Motor neuron (in vitro differentiated cells): ENCODE measurements at places on chromosomes 11 and 22. TPM values are rescaled to one million over a fixed set of nuclear protein-coding genes. Genes with fewer than 3 reads are reported as not detected.

Gene OR10D3
- total RNA-seq, result 0.24 and 0.43 TPM in 2 replicates

Gene CDHR5
- 0.57 and 0.82 TPM in 2 replicates for total RNA-seq

Gene NPAS4
- 0.21 and 2.6 TPM in 2 replicates for total RNA-seq

Gene YIF1A
- 114 and 130 TPM in 2 replicates for total RNA-seq

Gene CCDC83
- not detected in 2 replicates for total RNA-seq

Gene OR51T1
- not detected in 2 replicates for total RNA-seq

Gene LDLRAD3
- 15.3 and 16.2 TPM in 2 replicates for total RNA-seq

Gene ZC3H12C
- 16.8 and 18.2 TPM in 2 replicates for total RNA-seq

Gene DDX25
- 14.7 and 16.4 TPM in 2 replicates for total RNA-seq

Gene MOGAT2
- not detected in 2 replicates for total RNA-seq

Gene MPPED2
- total RNA-seq, result 17.6 and 22.2 TPM in 2 replicates

Gene TRIM48
- not detected in 2 replicates for total RNA-seq

Gene WNT11
- total RNA-seq, result 3.9 and 4.3 TPM in 2 replicates

Gene OLFML1
- 20.7 and 24.1 TPM in 2 replicates for total RNA-seq

Gene MUC15
- total RNA-seq, result not detected in 2 replicates

Gene OR2D2
- 1.0 TPM in 1 of 2 replicates, not detected in the other for total RNA-seq

Gene DEPDC7
- total RNA-seq, result 1.4 and 2.0 TPM in 2 replicates

Gene OR4A16
- total RNA-seq, result not detected in 2 replicates

Gene PARVG
- total RNA-seq, result 0.29 and 0.82 TPM in 2 replicates

Gene MS4A6A
- 0.17 TPM in 1 of 2 replicates, not detected in the other for total RNA-seq

Gene BANF1
- total RNA-seq, result 107 and 117 TPM in 2 replicates

Gene BAIAP2L2
- 0.67 and 0.87 TPM in 2 replicates for total RNA-seq

Gene SAA4
- not detected in 2 replicates for total RNA-seq

Gene TTC28
- total RNA-seq, result 32.4 and 56.3 TPM in 2 replicates

Gene MS4A12
- total RNA-seq, result not detected in 2 replicates

Gene C1QTNF4
- total RNA-seq, result 5.2 and 7.3 TPM in 2 replicates

Gene ALDH3B1
- 20.1 and 23.1 TPM in 2 replicates for total RNA-seq

Gene C11orf87
- 3.4 and 3.9 TPM in 2 replicates for total RNA-seq

Gene FBLN1
- 19.3 and 19.4 TPM in 2 replicates for total RNA-seq

Gene NLRP14
- total RNA-seq, result 0.10 and 0.22 TPM in 2 replicates

Gene OR56A1
- total RNA-seq, result 0.62 TPM in 1 of 2 replicates, not detected in the other

Gene VSTM5
- total RNA-seq, result 0.59 and 1.4 TPM in 2 replicates

Gene TPBGL
- total RNA-seq, result 0.15 and 0.36 TPM in 2 replicates

Gene OR2AG1
- 0.08 and 0.23 TPM in 2 replicates for total RNA-seq

Gene SHANK3
- 6.2 and 7.2 TPM in 2 replicates for total RNA-seq

Gene MRGPRE
- not detected in 2 replicates for total RNA-seq

Gene RIMBP3C
- not detected in 2 replicates for total RNA-seq

Gene OR51I1
- 0.26 and 0.46 TPM in 2 replicates for total RNA-seq

Gene SPDYC
- not detected in 2 replicates for total RNA-seq

Gene CSF2RB
- total RNA-seq, result 0.05 and 0.10 TPM in 2 replicates

Gene C22orf31
- total RNA-seq, result 0.26 TPM in 1 of 2 replicates, not detected in the other

Gene OR51B2
- total RNA-seq, result 0.79 TPM in 1 of 2 replicates, not detected in the other

Gene RTN3
- 66.5 and 71.9 TPM in 2 replicates for total RNA-seq

Gene POU2AF2
- total RNA-seq, result not detected in 2 replicates

Gene DNAJB13
- 0.32 and 0.66 TPM in 2 replicates for total RNA-seq

Gene PGA5
- not detected in 2 replicates for total RNA-seq

Gene FAM83F
- total RNA-seq, result 0.11 and 0.41 TPM in 2 replicates

Gene POTEH
- 0.44 and 0.52 TPM in 2 replicates for total RNA-seq

Gene MYBPC3
- total RNA-seq, result 0.04 TPM in 1 of 2 replicates, not detected in the other

Gene NLRP10
- 0.25 TPM in 1 of 2 replicates, not detected in the other for total RNA-seq

Gene OR51E2
- not detected in 2 replicates for total RNA-seq

Gene C11orf52
- total RNA-seq, result 5.0 and 5.8 TPM in 2 replicates

Gene MS4A15
- 0.13 and 0.18 TPM in 2 replicates for total RNA-seq
